ENCODE measurements at places on chromosomes 7 and 10.

DNA sequence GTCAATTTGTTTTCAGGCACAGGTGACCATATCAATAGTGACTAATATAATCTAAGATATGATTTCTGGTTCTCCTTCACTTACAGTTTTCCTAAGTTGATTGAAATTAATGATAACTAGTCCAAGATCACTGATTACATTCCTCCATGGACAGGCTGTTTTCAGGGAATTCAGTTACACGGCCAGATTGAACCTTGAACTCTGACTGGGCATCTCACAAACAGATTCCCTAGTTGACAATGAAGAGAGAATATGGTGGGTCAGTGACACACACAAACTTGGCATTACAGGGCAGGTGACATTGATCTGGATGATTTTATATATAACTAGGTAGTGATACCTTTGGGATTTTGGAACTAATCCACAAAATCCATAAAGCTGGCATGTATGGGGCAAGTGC is 110.2 kb upstream of the EGR2 start:
- no peak for DNase-seq

DNA sequence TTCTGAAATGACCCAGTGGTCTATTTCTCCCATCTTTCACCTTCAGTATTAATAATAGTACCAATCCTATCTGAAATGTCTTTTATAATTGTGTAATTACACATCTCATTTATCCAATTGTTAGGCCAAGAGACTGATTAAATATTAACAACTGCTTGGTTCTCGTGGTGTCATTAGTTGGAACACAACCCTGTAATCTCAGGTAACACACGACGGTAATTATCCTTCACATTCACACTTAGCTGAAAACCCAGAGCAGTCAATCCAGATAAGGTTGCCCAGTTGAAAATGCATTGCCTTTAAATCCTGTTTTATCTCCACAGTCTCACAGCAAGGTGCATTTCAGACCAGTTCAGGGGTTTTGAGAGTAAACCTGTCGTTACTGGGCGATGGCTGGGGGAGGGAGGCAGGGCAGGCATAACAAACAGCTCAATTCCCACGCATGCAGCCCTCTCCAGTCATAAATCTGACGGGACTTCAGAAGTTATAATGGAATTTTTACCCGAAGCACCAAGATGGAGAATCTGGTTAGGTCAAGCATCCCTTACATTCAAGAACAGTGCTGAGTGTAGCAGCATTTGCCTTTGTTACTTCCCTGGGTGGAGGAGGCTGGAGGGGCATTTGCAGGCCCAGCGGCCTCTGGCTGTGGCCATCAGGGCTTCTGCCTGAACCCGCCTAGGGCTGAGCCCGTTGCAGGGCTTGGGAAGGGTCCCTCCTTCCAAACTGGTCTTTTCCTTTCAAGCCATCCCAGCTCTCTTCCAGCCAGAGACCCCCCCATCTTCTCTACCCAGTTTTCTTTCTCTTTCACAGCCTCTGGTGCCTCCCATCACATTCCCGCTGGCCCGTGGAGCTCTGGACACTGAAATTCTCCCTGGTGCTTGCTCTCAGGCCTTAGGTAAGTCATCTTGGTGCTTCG is 201.0 kb upstream of the LYZL2 start:
- DNase-seq = no peak

DNA sequence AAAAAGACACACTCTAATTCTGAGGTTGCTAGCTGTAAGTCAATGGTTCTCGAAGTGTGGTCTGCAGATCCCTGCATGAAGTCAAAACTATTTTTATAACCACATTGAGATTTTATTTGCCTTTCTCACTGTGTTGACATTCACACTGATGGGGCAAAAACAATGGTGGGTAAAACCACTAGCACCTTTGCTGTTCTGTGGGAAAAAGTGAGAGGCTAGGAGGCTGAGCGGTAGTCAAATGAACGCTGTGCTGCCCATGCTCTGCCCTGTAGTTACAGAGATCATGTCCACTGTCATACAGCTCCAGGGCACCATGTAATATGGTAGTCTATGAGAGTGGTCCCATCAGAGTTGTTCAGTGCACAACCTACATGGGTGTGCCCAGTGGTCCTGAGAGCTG is 21.6 kb upstream of the PDCD4 start:
- no peak for DNase-seq

DNA sequence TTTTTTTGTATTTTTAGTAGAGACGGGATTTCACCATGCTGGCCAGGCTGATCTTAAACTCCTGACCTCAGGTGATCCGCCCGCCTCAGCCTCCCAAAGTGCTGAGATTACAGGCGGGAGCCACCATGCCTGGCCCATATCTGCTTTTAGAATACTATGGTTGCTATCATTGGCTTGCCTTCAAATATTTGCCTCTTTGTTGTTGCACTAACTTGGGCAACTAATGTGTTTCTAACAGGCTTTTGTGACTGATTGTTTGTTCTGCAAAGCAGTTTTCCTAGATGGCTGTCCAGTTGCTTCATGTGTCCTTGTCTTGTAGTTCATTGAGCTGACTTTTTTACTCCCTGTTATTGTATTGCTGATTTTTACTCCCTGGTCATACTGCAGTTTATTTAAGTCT is 9.7 kb downstream of the VDAC2 start:
- DNase-seq = no peak

DNA sequence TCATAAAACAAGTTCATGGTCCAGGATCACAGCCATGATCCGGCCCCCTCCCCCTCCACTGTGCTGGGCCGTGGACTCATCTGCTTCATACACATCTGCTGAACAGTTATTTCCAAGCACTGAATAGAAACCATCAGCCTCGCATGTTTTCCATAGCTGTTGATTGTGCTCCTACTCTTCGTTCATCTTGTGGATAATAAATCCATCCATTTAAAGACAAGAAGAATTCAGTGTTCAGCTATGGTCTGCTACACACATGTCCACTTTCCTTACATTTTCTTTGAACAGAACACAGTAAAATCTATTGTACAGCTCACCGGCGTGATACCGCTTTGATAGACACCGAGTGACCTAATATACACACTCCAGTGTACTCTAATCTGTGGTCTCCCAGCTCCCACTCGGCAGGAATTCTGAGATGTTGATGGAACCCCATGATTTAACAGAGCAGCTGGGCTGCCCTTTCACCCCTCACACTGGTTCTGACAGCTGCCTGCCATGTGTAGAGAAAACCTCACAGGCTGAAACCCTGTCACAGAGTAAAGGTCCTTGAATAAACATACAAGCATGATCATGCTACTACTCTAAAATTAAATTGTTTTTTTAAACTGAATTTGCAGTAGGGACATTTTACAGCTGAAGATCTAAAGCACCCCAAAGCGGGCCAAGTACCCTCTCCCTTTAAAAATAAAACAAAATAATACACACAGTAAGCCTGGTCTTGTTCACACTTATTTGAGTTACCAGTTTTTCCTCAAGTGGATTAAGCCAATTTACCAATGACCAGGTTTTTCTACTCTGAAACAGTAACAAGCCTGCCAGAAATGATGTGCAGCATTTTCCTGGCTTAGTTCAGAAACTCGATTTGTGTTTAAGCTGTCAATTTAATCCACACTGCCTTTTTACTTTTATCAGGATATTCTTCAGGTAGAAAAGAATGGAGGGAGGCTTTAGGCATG is 95.1 kb upstream of the FZD1 start:
- no peak for DNase-seq

GRCh38 chr7:110486549-110486948 is 604.4 kb upstream of the LRRN3 start:
- DNase-seq = no peak

- DNase-seq = peak; percentile 9
These were observed 60.7 kb downstream of the CD36 start for GRCh38 chr7:80699045-80699638.

- no peak for DNase-seq
These were observed 18.3 kb upstream of the AGAP5 start for GRCh38 chr10:73716251-73716650.

- no peak for DNase-seq
These were observed 39.0 kb downstream of the TET1 start for GRCh38 chr10:68598978-68599770.

All from GM10248 (cell line).